ENCODE measurements at places on chromosomes 5 and 9.

GRCh38 chr5:142605611-142606010 is 80.3 kb downstream of the FGF1 start:
- DNase-seq = no peak

DNA sequence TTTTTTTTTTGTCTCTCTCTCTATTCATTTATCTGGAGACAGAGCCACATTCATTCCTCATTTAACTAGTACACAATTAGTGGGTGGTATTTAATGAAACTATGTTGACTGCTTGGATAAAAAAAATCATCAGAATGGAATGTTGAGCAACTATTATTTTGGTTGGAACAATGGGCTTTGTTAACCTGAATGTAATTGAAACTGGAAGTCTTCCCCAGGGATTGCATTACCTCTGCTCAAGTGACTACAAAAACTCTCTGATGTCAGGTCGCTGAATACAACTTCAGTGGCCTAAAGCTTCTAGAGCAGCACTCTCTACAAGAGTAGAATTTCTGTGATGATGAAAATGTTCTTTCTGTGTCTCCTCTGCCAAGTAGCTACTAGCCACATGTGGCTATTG is 295.8 kb downstream of the DEPDC1B start:
- DNase-seq = no peak

DNA sequence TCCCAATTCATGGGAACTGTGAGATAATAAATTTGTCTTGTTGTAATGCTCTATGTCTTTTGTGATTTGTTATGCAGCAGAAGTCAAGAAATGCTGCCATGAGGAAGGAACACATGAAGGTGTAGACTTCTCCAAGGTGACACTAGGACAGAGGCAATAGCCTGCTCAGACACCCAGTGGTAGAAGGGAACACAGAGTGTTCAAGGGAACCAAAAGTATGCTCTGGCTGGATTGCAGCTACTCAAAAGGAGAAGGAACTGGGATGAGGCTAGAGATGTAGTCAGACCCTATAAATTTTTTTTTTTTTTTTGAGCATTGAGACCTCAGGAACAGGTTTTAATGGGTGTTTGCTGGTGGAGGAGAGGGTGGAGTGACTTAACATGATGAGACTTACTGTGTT is 232.5 kb downstream of the PARP8 start:
- no peak for DNase-seq

DNA sequence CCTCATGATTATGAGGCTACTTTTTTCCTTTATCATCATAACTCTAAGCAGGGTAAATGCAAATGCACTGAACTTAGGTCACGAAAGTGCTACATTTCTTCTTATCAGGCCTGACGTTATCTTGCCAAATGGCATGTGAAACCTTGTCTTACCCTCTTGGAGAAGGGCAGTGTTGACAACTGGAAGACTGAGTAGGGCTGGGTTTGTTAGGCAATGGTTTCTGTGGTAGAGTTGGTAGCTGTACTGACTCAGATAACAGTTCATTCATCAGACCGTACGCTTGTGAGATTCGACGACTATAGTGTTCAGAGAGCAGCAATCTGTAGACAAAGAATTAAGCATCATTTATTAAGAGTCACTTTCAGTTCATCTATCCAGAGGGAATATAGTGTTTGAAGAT is 127.7 kb downstream of the CPLANE1 start:
- peak; percentile 43 for DNase-seq

GRCh38 chr9:74935008-74935407 is 17.7 kb downstream of the C9orf40 start:
- DNase-seq = no peak

DNA sequence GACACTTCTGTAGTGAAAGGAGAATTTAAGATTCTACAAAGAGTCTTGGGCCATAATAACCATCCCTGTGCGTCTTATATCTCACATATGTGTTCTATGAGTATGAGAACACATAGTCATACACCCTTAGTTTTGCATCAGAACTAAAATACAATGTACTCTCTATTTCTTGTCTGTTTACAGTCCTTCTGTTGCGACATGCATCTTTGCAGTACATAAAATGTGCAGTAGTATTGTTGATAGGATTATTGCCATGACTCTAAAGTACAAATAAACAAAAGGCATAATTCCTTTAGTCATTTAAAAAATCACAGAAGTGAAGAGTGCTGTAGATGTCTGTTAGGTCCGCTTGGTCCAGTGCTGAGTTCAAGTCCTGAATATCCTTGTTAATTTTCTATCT is 201.9 kb downstream of the NR3C1 start:
- DNase-seq = no peak

DNA sequence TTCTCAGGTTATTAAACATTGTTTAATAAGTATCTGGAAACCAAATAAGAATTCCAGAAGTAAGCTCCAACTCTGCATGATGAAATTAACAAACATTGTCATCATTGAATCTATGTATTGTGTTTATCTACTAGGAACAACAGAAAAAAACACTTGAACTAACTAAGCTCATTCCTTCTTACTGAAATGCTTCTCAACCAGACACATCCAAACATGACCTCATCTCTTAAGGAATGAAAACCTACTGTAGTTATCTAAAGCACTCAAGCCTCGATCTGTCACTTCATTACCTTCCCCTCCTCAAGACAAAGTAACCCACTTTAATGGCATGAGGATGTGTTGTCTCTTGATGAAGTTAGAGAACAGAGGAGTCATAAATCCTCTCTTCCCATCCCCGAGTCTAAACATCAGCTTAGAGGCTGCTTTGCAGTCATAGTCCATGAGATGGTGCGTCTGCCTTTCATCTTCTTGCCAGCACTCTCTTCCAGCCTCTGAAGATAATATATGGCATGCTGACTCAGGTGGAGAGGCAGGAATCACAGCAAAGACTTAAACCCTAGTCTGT is 86.5 kb downstream of the CEMIP2 start:
- DNase-seq = no peak
